ENCODE measurements at places on chromosomes 3 and 15. TPM values are rescaled to one million over a fixed set of nuclear protein-coding genes. Genes with fewer than 3 reads are reported as not detected.

AMIGO3 gene
- total RNA-seq = 0.98 TPM

GRCh38 chr3:133896002-133896761 lies 500 bp upstream of the RAB6B start:
- no peaks in the 10 kb centered on the region for H3K27me3 ChIP-seq
- H3K27ac ChIP-seq = peak overlapping the region; percentile 38
- no peak for DNase-seq
- no peaks in the 10 kb centered on the region for H3K4me1 ChIP-seq

- no peak overlapping the region for H3K27ac ChIP-seq
- no peaks in the 10 kb centered on the region for H3K36me3 ChIP-seq
- no peaks in the 10 kb centered on the region for H3K4me1 ChIP-seq
- no peak for DNase-seq
- no peaks in the 10 kb centered on the region for H3K27me3 ChIP-seq
- H3K4me3 ChIP-seq = no peak overlapping the region
These were observed 38.2 kb upstream of the GOLGA8B start for GRCh38 chr15:34621675-34622074.

DNA sequence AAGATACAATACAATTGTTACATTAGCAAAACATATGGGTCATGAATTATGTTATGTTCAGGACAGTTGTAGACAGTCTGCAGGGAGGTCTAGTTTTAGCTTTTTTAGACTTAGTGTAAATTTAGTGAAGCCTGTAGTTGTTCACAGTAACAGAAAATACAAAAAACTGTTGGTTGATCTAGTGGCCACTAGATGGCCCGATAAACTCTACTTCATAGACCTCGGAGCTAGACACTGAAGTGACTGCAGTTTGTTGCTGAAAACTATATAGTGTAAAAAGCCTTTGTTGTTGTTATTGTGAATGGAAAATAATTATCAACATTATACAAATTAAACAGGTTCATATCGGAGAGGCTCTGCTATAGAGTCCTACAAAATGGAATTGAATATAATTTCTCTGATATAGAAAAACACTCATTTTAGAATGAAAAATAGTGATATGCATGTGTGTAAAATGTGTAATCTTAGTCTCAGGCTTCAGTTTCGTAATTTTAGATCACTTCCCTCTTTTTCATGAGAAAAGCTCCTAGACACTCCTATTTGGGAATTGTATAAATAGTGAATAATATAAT lies 18.3 kb downstream of the MAGEL2 start:
- H3K4me3 ChIP-seq = no peak overlapping the region
- no peak overlapping the region for H3K27ac ChIP-seq
- H3K27me3 ChIP-seq = no peaks in the 10 kb centered on the region
- no peaks in the 10 kb centered on the region for H3K4me1 ChIP-seq
- no peaks in the 10 kb centered on the region for H3K36me3 ChIP-seq

SLC33A1 gene
- 37.3 TPM for total RNA-seq

- no peak overlapping the region for H3K4me3 ChIP-seq
- H3K4me1 ChIP-seq = no peaks in the 10 kb centered on the region
- no peak for DNase-seq
These were observed 232.0 kb upstream of the IGF1R start for GRCh38 chr15:98416222-98416855.

SAMMSON gene
- total RNA-seq = not detected

- no peaks in the 10 kb centered on the region for H3K36me3 ChIP-seq
- no peak for DNase-seq
- H3K4me3 ChIP-seq = no peak overlapping the region
- no peaks in the 10 kb centered on the region for H3K4me1 ChIP-seq
These were observed 201.8 kb downstream of the ABHD5 start for GRCh38 chr3:43892526-43892925.

SPG21 gene
- 92.8 TPM for total RNA-seq

DNA sequence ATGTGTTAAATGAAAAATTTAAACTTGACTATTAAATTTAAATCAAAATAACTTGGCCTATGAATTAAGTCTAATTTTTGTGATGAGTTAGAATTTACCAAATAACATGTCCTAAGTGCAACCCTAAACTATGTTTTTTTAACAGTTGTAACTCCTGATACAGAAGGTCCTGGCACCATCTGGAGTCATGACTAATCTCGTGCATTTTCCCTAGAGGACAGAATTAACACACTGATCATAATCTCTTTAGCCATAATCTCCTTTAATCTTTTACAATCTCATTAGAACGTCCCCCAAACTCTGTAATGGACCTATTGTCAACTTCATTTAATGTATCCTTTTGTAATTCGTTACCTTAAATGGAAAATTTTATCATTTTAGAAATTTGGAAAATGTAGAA lies 100.6 kb downstream of the SUCNR1 start:
- DNase-seq = no peak
- H3K4me3 ChIP-seq = no peak overlapping the region
- H3K4me1 ChIP-seq = no peaks in the 10 kb centered on the region
- H3K36me3 ChIP-seq = no peaks in the 10 kb centered on the region

DNA sequence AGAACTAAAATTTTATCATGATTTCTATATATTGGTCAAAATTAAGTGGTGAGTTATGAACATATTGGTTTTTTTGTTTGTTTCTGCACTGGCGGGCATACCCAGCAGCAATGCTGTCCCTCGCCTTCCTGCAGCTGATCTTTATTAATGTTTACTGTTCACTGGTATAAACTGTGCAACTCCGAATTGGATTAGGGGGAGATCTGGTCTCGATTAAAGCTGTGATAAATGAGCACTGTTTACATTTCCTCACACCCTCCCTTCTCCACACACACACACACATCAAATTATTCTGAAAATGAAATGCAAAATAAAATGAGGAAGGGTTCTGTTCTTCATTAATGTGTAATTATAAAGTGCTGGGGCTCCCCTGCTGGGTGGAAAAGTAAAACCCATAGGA lies 48.5 kb upstream of the DAZL start:
- no peak overlapping the region for H3K4me3 ChIP-seq
- no peak for DNase-seq
- no peaks in the 10 kb centered on the region for H3K36me3 ChIP-seq
- no peak overlapping the region for H3K27ac ChIP-seq
- H3K27me3 ChIP-seq = no peaks in the 10 kb centered on the region
- H3K4me1 ChIP-seq = no peaks in the 10 kb centered on the region

DNA sequence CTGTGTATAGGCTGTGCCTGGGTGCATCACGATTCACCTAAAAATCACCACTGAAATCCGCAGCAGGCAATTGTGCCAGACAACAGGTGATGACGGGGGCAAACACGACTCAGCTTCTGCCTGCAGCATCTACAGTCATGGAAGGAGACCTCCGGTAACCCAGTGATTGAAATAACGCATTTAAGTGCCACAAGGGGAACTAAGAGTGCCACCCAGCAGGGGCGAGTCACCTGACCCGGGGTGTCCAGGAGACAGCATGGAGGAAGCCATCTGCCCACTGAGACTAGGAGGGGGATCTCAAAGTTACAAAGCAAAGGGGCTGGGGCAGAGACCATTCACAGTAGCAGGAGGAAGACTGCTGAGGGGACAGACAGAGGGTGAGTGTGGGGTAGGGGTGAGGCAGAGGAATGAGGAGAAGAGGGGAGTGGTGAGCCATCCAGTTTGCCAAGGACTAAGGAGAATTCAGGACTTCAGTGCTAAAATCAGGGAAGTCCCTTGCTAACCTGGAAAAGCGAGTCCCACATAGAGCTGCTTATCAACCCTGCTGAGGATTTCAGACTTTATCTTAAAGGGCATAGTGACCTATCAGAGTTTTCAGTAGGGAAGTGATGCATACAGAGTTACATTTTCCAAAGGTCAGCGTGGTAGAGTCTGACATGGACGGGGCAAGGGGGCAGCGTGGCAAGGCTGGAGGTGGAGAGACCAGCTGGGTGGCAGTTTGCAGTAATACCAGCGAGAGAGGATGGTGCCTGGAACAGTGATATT lies 256.7 kb upstream of the HES1 start:
- H3K4me3 ChIP-seq = no peak overlapping the region
- DNase-seq = no peak
- no peaks in the 10 kb centered on the region for H3K4me1 ChIP-seq
- H3K27ac ChIP-seq = no peak overlapping the region
- no peaks in the 10 kb centered on the region for H3K36me3 ChIP-seq
- H3K27me3 ChIP-seq = no peaks in the 10 kb centered on the region

DNA sequence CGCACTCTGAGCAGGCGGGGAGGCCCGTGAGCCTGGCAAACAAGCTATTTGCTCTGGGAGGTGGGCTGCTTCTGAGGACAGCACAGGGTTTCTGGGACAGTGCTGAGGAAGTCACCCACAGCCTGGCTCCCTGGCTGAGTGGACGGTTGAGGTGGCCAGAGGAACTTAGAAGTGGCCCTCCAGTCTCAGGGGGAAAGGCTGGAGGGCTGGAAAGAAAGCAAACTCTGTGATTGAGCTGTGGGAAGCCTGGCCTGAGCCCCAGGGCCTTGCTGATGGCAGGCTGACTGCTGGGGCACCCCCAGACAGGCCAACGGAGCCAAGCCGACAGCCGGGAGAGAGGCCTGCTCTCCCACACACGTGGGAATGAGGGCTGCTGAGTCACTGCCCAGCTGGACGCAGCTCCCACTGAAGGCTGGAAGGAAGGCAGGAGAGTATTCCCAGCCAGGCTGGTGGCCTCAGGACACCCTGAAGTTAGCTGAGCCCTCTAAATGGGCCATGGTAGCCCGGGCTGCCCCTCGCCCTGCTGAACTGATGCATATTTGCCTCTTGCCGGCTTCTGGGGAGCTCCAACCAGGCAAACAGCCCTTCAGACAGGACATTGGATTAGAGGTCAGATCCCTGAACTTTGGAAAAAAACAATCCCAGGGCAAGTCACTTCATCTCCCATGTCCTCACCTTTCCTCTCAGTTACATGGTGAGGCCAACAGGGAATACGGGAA lies 98.0 kb upstream of the TLE3 start:
- DNase-seq = peak; percentile 77
- no peaks in the 10 kb centered on the region for H3K27me3 ChIP-seq
- H3K27ac ChIP-seq = peak overlapping the region; percentile 89
- no peak overlapping the region for H3K4me3 ChIP-seq

All from breast epithelium (tissue), 4 donors.